ENCODE measurements at places on chromosomes 7 and 10.
A peak's percentile ranks its signal among the peaks of the same experiment; 100 is the strongest.

DNA sequence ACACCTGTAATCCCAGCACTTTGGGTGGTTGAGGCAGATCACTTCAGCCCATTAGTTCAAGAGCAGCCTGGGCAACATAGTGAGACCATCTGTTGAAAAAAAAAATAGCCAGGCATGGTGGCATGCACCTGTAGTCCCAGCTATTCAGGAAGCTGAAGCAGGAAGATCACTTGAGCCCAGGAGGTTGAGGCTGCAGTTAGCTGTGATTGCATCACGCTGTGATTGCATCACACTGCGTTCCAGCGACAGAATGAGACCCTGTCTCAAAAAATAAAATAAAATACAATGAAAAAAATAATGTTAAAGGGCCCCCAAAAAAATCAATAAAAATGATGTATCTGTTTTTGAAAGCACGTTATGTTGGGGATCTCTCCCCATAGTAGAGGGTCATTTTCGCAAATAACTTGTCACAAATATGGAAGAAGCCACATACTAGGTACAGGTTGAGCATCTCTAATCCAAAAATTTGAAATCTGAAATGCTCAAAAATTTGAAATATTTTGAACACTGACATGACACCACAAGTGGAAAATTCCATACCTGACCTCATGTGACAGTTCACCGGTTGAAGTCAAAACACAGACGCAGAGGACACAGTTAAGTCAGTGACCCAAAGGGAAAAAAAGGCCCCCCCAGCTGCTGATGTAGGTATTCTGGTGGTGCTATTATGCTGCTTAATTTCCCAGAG is 9.5 kb downstream of the CISD1 start:
- no peak for DNase-seq

- DNase-seq = no peak
Observed at GRCh38 chr7:2823130-2823529, 21.0 kb downstream of the GNA12 start.

- DNase-seq = peak; percentile 44
Observed at GRCh38 chr7:87216701-87217508, 2.6 kb downstream of the TMEM243 start.

DNA sequence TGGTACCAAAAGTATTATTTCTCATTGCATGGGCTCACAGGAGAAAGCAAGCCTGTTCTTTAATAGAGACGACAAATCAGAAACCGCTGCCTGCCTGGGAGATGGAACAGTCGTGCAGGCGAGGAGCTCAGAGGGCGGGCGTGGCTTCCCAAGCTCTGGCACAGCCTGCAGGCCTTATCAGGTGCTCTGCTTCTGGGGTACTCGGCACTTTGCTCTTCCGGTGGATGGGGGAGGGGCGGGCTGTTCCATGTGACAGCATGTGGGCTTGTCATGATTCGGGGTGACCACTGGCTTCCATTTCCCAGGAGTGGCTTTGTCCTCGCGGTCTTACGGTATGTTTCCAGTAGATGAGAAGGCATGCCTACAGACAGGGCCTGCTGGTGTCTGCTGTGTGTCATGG is 228.6 kb downstream of the MGMT start:
- no peak for DNase-seq

- no peak for DNase-seq
Observed at GRCh38 chr10:44334091-44334490, 50.8 kb downstream of the CXCL12 start.

DNA sequence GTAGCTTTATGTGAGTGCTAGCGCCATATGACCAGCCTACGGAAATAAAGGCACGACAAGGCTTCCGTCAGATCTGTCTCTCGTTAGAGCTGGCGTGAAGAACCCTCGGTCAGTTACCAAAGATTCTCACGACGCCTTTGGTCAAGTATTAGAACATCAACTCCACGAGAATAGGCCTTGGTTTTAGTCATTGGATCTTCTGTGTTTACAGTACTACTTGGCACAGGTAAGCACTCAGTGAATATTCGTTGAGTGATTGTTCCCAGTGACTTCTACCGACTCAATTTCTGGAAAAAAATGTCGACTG is 316 bp downstream of the RBM48 start:
- no peak for DNase-seq
